ENCODE measurements at places on chromosomes 5 and 9. TPM values are rescaled to one million over a fixed set of nuclear protein-coding genes. Genes with fewer than 3 reads are reported as not detected.

The CSF1R gene
- total RNA-seq: 0.36 TPM

DNA sequence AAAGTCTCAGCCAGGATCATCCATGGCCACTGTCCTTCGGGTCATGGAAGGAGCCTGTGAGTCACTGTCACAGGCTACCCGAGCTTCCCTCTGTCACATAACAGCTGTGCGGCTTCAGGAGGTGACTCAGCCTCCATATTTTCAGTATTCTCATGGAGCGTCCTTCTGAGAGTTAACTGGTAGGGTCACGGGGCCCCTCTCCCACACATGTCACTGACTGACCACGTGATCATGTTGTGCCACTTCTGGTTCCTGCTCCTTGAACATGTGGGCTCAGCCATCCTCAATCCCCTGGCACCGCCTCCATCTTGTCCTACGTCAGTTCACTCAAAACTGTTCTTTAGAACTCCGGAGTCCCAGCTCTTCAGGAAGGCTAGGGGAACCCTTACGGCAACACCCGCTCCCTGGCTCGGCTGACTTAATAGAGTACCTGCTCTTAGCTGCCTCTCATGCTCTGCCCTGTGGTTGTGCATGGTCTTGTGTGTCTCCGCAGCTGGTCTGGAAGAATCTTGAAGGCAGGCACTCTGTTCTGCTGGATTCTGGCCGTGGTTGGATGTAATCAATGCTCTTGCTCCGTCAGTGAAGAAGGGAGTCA lies 182.8 kb downstream of the ICE1 start:
- DNase-seq: no peak

DNA sequence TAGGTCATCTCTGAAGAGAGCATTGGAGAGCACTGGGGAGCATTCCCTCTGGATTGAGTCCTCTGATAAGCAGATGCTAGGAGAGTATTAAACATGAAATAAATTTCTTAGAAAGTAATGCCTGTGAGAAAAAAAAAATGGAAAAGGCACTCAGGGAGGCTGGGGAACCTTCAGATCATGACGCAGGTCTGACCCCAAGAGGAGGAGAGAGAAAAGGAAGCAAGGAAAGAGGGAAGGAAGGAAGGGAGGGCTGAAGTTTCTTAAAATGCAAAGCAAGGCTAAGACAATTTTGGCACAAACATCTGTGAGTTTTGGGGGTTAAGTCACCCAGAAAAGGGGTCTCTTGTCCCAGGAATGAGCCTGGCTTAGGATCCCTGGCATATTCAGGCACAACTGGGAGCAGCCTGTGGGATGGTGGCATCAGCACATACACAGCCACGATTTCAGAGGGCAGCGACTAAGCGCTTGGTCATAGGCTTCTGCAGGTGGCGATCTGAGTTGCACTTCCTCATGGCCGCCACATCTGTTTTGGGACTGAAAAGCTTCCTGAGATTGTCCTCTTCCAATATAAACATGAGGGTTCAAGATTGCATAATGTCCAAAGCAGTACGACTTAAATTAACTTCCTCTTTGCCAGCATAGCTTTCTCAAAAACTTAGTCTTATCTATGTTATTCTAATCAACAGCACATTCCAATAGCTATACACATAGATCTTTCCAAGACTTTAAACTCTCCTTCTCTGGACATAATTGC lies 692.7 kb downstream of the DNAH5 start:
- DNase-seq: no peak

GRCh38 chr5:64273276-64273675 lies 107.6 kb downstream of the RNF180 start:
- peak; percentile 0 for DNase-seq

DNA sequence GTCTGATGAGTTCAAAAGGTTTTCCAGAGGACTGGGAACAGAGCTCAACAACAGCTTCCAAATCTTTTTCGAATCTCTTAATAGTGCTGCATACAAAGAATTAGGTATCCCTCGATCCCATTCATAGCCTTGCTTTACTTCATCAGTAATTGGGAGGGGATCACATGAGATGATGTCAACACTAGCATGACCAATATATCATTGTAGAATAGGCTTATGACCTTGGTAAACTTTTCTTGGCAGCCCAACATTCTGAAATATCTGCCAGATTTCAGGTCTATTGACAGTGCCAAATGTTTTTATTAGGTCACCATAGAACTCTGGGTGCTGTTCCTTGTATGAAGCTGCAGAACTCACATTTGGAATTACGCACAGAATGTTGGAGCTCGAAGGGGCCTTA lies 228.9 kb downstream of the FGF10 start:
- DNase-seq: no peak
